ENCODE measurements at places on chromosomes 2 and 18.

GRCh38 chr2:36616947-36617346 lies 19.0 kb upstream of the FEZ2 start:
- no peaks in the 10 kb centered on the region for H3K4me1 ChIP-seq
- no peak overlapping the region for H3K4me3 ChIP-seq
- no peak for DNase-seq
- H3K36me3 ChIP-seq = no peaks in the 10 kb centered on the region
- H3K27ac ChIP-seq = no peak overlapping the region

DNA sequence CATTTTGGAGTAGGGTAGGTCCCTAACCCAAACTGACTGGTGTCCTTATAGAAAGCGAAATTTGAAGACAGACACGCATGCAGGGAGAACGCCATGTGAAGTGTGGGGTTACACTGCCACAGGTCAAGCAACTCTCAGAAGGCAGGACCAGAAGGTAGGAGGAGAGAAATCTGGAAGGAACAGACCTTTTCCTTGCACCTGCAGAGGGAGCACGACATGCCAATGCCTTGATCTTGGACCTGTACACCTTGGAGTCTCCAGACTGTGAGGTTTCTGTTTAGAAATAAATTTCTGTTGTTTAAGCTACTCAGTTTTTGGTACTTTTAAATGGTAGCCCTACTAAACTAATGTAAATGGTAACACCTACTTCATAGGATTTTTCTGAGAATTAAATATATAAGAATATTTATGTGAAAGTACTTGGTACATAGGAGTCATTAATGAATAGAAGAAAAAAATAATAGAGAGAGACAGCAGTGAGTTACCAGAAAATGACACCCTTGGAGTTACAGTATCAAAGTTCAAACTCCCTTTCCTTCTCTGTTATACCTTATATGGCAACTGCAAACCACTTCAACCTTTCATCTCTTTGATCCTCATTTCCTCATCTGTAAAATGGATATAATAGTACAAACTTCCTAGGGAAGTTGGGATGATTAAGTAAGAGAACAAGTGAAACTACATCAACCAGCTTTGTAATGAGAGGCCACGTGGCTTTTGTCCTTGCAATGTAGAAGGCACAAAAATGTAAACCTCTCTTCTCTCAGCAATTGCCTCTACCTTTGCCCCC lies 184.9 kb upstream of the PARD3B start:
- H3K36me3 ChIP-seq = no peaks in the 10 kb centered on the region
- no peak for DNase-seq
- H3K27me3 ChIP-seq = no peaks in the 10 kb centered on the region
- H3K4me1 ChIP-seq = no peaks in the 10 kb centered on the region
- no peak overlapping the region for H3K4me3 ChIP-seq

DNA sequence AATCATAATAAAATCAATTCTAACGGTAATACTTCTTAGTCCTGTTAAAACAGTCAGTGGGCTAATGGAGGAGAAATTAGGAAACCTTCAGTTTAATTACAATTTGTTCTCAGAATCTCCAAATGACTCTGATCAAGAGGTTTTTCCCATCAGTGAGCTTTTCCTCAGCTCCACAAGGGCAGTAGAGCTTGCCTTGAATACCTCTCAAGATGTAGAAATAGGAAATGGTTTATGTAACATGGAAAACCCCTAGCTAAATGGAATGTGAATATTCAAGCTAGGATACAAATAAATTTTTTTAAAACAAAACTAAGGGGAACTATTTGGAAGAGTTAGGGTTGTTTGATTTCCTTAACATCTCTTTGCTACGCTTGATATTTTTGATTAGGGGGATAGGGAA lies 87.5 kb downstream of the PLEKHM3 start:
- no peaks in the 10 kb centered on the region for H3K4me1 ChIP-seq
- H3K27ac ChIP-seq = peak overlapping the region; percentile 75
- H3K4me3 ChIP-seq = no peak overlapping the region
- DNase-seq = no peak
- H3K36me3 ChIP-seq = no peaks in the 10 kb centered on the region

DNA sequence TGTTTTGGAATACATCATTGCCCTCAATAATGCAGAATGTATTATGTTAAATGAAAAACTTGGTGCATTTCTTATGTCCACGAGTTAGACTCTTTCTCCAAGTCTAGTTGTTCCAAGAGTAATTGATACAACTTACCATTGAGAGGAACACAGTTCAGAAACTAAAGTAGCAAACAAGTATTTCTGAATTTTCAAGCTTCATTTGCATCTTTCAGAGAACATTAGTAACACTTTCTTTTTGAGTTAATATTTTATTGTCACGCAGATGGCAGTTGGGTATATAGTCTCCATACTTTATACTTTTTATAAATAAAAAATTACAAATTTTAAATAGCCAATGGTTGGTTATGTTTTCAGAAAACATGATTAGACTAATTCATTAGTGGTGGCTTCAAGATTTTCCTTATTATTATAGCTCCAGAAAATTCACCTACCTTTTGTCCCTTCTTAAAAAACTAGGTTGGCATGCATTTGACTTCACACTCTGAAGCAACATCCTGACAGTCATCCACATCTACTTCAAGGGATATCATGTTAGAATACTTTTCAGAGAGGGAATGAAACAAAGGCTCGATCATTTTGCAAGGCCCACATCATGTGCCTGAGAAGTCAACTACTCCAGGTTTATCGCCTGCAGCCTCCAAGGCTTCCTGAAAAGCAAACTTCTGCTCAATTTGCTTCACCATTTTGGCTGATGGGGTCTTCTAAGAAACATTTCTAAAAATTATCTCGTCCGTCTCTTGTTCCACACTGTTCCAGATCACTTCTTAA lies 29.9 kb downstream of the LYPD6B start:
- H3K27ac ChIP-seq = no peak overlapping the region
- no peak overlapping the region for H3K4me3 ChIP-seq
- H3K4me1 ChIP-seq = peaks cover 5% of the 10 kb centered on the region
- H3K27me3 ChIP-seq = no peaks in the 10 kb centered on the region
- no peak for DNase-seq
- no peaks in the 10 kb centered on the region for H3K36me3 ChIP-seq

- no peak overlapping the region for H3K27ac ChIP-seq
- H3K4me3 ChIP-seq = no peak overlapping the region
- no peak for DNase-seq
- H3K36me3 ChIP-seq = no peaks in the 10 kb centered on the region
- H3K27me3 ChIP-seq = no peaks in the 10 kb centered on the region
Observed at GRCh38 chr2:220785178-220785577, 786.9 kb downstream of the EPHA4 start.

- H3K27me3 ChIP-seq = no peaks in the 10 kb centered on the region
- H3K4me3 ChIP-seq = no peak overlapping the region
- no peak for DNase-seq
Observed at GRCh38 chr2:100141906-100142305, 484 bp downstream of the AFF3 start.

DNA sequence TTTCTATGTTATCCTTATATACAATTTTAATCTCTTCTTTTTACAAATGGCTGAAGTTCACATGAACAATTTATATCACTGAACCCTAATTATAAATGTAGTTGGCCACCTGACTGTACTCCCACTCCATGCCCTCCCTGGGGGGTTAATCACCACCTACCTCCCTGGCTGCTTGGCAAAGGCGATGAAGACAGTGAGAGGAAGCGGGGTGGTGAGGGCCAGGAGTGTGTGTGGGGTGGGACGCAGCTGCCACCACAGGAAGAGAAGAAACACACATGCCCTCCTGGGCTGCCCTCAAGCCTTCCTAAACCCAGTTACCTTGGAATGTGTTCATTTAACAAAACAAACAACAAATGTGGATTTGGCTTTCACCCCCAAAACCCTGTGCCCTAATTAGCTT lies 87.0 kb upstream of the REV1 start:
- H3K4me1 ChIP-seq = peaks cover 5% of the 10 kb centered on the region
- no peak for DNase-seq
- H3K27me3 ChIP-seq = no peaks in the 10 kb centered on the region
- H3K36me3 ChIP-seq = peaks cover 9% of the 10 kb centered on the region
- no peak overlapping the region for H3K4me3 ChIP-seq
- no peak overlapping the region for H3K27ac ChIP-seq

DNA sequence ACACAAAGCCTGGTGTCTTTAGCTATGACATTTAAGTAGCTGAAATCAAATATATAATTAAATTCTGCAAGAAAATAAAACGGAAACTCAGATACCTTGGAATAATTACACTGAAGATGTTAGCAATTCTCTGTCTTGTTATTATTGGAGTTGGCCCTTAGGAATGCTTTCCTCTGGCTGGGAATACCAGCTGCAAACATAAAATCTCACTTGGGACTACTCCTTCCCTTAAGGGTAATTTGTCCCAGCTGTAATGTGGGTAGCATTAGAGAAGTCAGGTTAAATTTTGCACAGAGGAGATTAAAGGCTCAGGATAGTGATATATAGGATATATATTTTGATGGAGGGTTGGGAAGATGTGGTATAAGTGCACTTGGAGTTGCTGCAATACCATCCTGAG lies 37.3 kb upstream of the GRP start:
- H3K27ac ChIP-seq = no peak overlapping the region
- H3K36me3 ChIP-seq = no peaks in the 10 kb centered on the region
- no peak for DNase-seq
- H3K4me3 ChIP-seq = no peak overlapping the region
- H3K27me3 ChIP-seq = no peaks in the 10 kb centered on the region
- H3K4me1 ChIP-seq = no peaks in the 10 kb centered on the region

GRCh38 chr2:175156534-175156933 lies 11.5 kb downstream of the ATF2 start:
- H3K4me3 ChIP-seq = no peak overlapping the region
- no peak for DNase-seq
- no peaks in the 10 kb centered on the region for H3K36me3 ChIP-seq

GRCh38 chr2:3725458-3726250 lies 22.3 kb downstream of the DCDC2C start:
- DNase-seq = no peak
- H3K4me3 ChIP-seq = no peak overlapping the region
- H3K4me1 ChIP-seq = peaks cover 7% of the 10 kb centered on the region
- H3K27ac ChIP-seq = no peak overlapping the region
- no peaks in the 10 kb centered on the region for H3K36me3 ChIP-seq

- H3K27me3 ChIP-seq = no peaks in the 10 kb centered on the region
- H3K4me3 ChIP-seq = no peak overlapping the region
- H3K4me1 ChIP-seq = no peaks in the 10 kb centered on the region
- H3K36me3 ChIP-seq = no peaks in the 10 kb centered on the region
- DNase-seq = no peak
- H3K27ac ChIP-seq = no peak overlapping the region
Observed at GRCh38 chr2:227696990-227697679, 20.7 kb downstream of the SLC19A3 start.

GRCh38 chr2:66691031-66691965 lies 256.4 kb downstream of the MEIS1 start:
- H3K4me3 ChIP-seq = no peak overlapping the region
- no peaks in the 10 kb centered on the region for H3K36me3 ChIP-seq
- no peak for DNase-seq
- H3K4me1 ChIP-seq = no peaks in the 10 kb centered on the region

Measured in right atrium auricular region (tissue), 2 donors.